ENCODE measurements at places on chromosomes 4 and X.
A peak's percentile ranks its signal among the peaks of the same experiment; 100 is the strongest.

DNA sequence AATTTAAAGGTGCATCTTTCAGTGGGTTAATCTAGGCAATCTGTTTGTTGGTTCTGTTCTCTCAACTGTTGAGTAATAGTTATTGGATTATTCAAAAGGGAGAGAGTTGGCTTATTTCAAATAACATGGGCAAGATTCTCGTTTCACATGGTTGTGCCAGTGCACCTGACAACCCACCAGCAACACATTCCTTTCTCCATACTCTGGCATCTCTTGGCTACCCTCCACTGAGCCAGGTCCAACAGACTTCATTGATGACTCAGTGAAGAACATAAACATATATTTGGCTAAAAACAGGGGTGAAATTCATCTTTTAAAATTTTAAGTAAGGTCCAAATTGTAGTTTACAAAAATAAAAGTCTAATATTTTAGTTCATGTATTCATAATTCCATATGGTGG lies 967.2 kb downstream of the RPA4 start:
- DNase-seq, result no peak

GRCh38 chr4:53009824-53010223 lies 147.7 kb downstream of the RASL11B start:
- DNase-seq, result no peak

DNA sequence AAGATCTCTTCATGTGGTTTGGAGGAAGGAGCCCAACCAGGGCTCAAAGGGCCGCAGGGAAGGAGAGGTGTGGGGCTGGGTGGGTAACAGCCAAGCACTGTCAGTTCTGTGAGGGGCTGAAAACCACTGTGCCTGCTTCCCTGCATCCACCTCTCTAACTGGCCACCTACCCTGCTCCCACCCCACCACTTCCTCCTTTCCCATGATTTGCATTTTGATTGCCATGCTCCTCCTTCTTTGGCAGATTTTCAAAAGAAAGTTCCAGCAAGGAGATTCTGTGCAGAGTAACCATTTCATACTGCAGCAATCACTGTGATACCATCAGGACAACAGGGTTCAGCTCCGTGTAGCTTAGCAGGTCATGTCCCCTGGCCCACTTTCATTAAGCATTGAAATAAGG lies 1.8 kb downstream of the ZNF674 start:
- no peak for DNase-seq

DNA sequence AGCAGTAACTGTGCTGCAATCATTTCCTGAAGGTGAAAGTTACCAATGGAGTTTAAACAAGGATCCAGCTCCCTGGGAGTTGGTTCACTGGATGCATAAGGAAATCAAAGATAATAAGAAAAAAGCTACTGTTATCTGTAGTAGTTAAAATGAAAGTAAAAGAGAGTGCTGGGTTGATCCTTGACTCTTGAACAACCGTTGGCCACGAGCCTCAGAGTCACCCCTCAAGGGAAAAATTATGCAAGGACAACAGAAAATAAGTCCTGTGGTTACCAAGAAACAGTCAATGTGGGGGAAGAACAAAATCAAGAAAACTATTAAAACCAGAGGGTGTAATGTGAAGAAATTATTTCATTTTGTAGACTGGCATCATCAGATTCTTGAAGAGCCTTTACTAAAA lies 49.7 kb upstream of the DDIT4L start:
- no peak for DNase-seq

DNA sequence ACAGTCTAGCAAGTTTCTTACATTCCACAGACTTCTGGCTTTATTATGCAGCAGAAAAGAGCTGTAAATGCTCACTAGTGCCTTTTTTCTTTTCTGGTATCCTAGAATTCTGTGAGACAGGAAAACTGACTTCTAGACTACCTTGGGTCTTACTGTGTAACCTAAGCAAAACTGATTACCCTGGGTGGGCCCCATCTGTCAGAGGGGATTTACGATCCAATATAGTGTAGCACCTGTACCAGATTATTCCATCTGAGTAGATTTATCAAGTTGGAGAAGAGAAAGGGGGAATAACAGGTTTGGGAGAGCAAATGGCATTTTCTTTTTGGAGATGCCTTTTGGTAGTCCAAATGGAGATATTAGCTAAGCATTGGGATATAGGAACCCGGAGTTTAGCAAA lies 46.7 kb downstream of the FSTL5 start:
- DNase-seq, result no peak

GRCh38 chr4:41561244-41561643 lies 23.3 kb downstream of the LIMCH1 start:
- DNase-seq, result no peak

- DNase-seq, result no peak
These were observed 348.1 kb downstream of the RAPGEF2 start for GRCh38 chr4:159451006-159451405.

GRCh38 chr4:179399054-179399782 lies 1957.0 kb upstream of the AGA start:
- DNase-seq, result no peak

DNA sequence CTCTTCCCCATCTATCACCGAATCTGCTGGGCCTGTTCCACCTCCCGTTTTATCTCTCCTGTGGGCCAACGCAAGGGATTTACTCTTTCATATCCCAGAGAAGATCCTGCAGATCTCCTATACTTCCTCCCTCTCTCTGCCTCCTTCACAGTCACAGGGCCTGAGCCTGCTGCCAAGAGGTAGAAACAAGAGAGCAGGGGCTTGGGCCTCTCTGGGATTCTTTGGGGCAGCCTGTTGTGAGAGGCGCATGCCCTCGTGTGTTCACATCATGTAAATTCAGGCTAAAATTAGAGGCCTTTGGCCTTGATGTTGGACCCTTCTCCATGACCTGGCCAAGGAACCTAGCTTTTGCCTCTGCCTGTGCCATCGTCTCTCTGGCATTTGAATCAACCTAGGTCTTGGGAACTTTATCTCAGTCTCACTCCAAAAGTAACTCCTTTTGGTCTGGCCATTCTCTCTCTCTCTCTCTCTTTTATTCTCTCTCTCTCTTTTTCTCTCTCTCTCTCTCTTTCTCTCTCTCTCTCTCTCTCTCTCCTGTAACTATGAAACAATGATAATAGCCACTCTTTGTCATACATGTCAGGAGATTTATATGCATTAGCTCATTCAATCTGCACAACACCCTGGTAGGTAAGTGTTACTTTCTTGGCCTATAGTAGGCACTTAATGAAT lies 20.0 kb upstream of the EFNB1 start:
- DNase-seq, result no peak

DNA sequence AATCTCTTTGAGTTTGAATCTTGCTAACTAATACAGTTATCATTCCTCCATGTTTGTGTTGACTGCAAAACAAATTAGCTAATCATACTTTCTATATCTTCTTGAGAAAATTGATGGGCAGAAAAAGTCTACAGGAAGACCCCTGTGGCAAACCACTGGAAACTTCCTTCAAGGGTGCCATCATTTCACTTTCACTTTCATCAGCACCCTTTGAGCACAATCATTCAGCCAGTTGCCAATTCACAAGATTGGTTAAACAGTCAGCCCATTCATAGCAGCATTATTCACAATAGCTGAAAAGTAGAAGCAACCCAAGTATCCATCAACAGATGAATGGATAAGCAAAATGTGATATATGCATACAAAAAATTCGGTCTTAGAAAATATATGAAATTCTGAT lies 101.5 kb downstream of the CCDC160 start:
- DNase-seq, result no peak

GRCh38 chrX:107935664-107936433 lies 46.3 kb downstream of the TEX13B start:
- DNase-seq, result no peak

GRCh38 chr4:188268131-188268908 lies 129.1 kb downstream of the TRIML1 start:
- DNase-seq, result no peak

- peak; percentile 4 for DNase-seq
These were observed at the start of gene TMSB15A for GRCh38 chrX:102515975-102516941. Gene TMSB15A, minus strand, starts transcription at chrX:102516739.

- DNase-seq, result no peak
These were observed 8.3 kb upstream of the SRPK3 start for GRCh38 chrX:153772316-153773217.

GRCh38 chrX:18924507-18925088 lies 59.3 kb downstream of the PHKA2 start:
- no peak for DNase-seq

DNA sequence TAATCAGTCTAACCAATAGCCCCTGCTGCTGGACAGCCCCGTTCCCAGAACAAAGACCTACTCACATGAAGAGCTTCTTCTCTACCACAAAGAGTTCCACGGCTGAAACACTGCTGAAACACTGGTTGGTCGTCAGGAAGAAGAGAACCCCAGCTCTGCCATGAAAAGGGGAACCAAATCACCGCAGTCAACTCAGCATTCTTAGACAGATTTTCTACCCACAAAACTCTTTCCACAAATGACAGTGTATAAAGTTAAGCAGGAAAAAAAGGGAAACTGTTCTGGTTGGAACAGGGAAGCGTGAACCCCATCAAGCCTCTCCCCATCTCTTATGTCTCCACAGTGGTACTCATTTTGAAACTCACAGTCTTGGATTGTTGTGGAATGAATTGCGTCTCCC lies 57.3 kb downstream of the ABCG2 start:
- peak; percentile 86 for DNase-seq

- no peak for DNase-seq
These were observed 75.6 kb downstream of the WFS1 start for GRCh38 chr4:6345096-6345830.

GRCh38 chr4:80071604-80072227 lies 1.3 kb downstream of the ANTXR2 start:
- no peak for DNase-seq

- DNase-seq, result no peak
These were observed 167.8 kb downstream of the AASDH start for GRCh38 chr4:56219447-56219846.

GRCh38 chrX:118249146-118249545 lies 96.8 kb upstream of the WDR44 start:
- no peak for DNase-seq
